ENCODE measurements at places on chromosomes 11 and 22. TPM values are rescaled to one million over a fixed set of nuclear protein-coding genes. Genes with fewer than 3 reads are reported as not detected.
A peak's percentile ranks its signal among the peaks of the same experiment; 100 is the strongest.

- no peaks in the 10 kb centered on the region for H3K4me1 ChIP-seq
- DNase-seq = no peak
- peaks cover 36% of the 10 kb centered on the region for H3K36me3 ChIP-seq
- H3K4me3 ChIP-seq = no peak overlapping the region
- H3K27me3 ChIP-seq = peaks cover 9% of the 10 kb centered on the region
Observed at GRCh38 chr22:29300807-29301601, 5.4 kb upstream of the GAS2L1 start.

GRCh38 chr11:74702383-74703007 is 28.7 kb downstream of the CHRDL2 start:
- H3K27me3 ChIP-seq = peaks cover 12% of the 10 kb centered on the region
- no peaks in the 10 kb centered on the region for H3K36me3 ChIP-seq
- peak; percentile 65 for DNase-seq
- no peak overlapping the region for H3K4me3 ChIP-seq
- H3K27ac ChIP-seq = no peak overlapping the region

DNA sequence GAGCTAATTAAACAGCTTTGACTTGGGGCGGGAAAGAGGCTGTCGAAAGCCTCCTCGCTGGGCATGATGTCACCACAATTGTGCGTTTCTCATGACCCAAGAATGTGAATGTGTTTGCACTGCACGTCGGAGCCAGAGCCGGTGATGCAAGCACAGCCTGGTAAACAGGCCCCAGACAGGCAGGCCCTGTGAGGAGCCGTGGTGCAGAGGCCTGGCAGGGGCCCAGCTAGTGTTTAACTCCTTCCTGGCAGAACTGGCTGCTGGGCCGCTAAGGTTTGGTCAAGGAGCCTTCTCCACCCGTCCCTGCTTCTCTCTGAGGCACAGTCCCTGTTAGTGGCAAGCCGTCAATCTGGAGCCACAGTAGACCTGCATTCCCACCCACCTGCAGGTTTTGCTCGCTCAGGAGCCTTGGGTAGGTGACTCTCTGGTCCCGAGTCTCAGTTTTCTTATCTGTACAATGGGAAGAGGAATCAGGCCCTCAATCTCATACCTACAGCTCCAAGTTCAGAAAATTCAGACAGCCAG is 25.4 kb upstream of the SMTN start:
- DNase-seq = peak; percentile 94
- peaks cover 3% of the 10 kb centered on the region for H3K27me3 ChIP-seq
- peak overlapping the region; percentile 77 for H3K4me3 ChIP-seq
- H3K36me3 ChIP-seq = no peaks in the 10 kb centered on the region
- peak overlapping the region; percentile 89 for H3K27ac ChIP-seq

- H3K27ac ChIP-seq = no peak overlapping the region
- no peaks in the 10 kb centered on the region for H3K36me3 ChIP-seq
- DNase-seq = no peak
- peaks cover 2% of the 10 kb centered on the region for H3K27me3 ChIP-seq
- no peaks in the 10 kb centered on the region for H3K4me1 ChIP-seq
- no peak overlapping the region for H3K4me3 ChIP-seq
Observed at GRCh38 chr11:13834463-13834862, 128.1 kb upstream of the SPON1 start.

DNA sequence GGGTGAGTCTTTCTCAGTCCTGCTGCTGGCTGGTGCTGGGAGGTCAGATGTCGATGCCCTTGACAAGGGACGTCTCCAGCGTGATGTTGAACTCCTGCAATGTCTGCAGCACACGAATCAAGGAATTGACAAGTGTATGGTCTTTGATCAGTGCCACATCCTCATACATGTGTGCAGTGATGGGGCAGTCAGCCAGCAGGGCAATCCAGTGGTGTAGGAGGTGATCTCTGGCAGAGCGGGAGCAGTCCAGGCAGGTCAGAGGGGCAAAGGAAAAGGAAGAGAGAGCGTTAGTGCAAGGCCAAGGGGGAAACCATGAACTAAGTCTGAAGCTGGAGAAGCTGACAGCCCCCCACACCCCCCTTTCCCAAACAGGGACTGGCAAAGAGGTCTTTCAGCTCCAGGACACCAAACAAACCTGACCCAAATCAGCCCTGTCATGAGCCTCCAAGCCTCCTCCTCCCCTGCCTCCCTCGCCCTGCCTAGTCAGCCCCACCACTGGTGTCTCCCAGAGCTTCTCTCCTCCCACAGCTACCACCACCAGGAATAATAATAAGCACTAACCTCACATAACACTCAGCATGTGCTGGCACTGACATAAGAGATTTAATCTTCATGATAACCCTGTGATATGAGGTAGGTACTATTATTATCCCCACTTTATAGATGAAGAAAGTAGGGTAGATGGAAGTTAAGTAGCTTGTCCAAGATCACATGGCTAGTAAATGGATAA is 48.4 kb upstream of the SCUBE2 start:
- H3K4me3 ChIP-seq = no peak overlapping the region
- peaks cover 5% of the 10 kb centered on the region for H3K27me3 ChIP-seq
- peaks cover 63% of the 10 kb centered on the region for H3K36me3 ChIP-seq
- H3K4me1 ChIP-seq = peaks cover 42% of the 10 kb centered on the region
- H3K27ac ChIP-seq = peak overlapping the region; percentile 71
- no peak for DNase-seq

GRCh38 chr11:88428959-88429358 is 91.4 kb upstream of the CTSC start:
- no peaks in the 10 kb centered on the region for H3K4me1 ChIP-seq
- H3K36me3 ChIP-seq = no peaks in the 10 kb centered on the region
- no peak overlapping the region for H3K27ac ChIP-seq

- no peak overlapping the region for H3K27ac ChIP-seq
- H3K27me3 ChIP-seq = 0 out of 2 replicates have a peak, but pooled peaks cover 2% of the 10 kb centered on the region
- H3K4me1 ChIP-seq = no peaks in the 10 kb centered on the region
- no peak overlapping the region for H3K4me3 ChIP-seq
- DNase-seq = no peak
Observed at GRCh38 chr11:116059919-116060318, 555.7 kb upstream of the CADM1 start.

DNA sequence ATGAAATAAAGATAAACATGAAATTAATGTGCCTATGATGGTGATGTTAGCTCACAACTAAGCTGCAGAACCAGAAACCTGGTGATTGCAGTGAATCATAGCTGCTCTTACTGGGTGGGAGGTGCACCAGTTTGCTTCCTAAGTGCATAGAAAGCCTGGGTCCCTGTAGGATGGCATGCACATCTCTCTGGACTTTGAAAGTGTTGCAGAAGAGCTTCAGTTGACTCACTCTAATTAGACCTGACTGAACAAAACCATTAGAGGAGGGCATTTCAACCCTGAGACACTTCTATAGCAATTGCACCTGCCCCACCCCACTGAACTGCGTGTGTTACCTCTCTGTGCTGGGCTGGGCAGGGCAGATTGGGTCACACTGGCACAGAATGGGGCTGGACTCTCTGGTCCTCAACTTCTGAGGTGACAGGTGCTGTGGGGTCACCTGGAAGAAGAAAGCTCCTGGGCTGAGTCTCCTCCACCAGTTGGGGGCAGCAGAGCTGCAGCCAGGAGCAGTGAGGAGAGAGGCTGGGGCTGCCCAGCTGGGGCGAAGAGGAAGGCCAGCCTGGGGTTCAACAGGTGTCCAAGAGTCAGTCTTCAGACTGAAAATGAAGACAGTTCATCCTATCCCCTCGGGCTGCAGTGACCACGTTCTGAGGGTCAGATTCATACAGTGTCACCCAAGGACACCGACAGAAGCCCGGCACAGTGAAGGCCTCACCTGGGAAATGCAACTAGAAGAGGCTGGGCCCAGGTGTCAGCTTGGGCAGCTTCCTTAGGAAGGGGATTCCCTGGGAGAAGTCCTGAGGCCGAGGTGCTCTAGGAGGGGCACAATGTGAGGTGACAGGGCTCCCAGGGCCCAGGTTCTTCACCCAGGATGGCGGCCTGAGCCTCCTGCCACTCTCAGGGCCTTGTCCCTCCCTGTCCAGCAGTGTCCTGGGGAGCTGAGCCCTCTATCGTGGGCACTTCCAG is 58.1 kb downstream of the GGTLC2 start:
- peaks cover 9% of the 10 kb centered on the region for H3K27me3 ChIP-seq
- H3K4me3 ChIP-seq = no peak overlapping the region
- no peaks in the 10 kb centered on the region for H3K36me3 ChIP-seq
- no peak for DNase-seq
- H3K4me1 ChIP-seq = peaks cover 7% of the 10 kb centered on the region

DNA sequence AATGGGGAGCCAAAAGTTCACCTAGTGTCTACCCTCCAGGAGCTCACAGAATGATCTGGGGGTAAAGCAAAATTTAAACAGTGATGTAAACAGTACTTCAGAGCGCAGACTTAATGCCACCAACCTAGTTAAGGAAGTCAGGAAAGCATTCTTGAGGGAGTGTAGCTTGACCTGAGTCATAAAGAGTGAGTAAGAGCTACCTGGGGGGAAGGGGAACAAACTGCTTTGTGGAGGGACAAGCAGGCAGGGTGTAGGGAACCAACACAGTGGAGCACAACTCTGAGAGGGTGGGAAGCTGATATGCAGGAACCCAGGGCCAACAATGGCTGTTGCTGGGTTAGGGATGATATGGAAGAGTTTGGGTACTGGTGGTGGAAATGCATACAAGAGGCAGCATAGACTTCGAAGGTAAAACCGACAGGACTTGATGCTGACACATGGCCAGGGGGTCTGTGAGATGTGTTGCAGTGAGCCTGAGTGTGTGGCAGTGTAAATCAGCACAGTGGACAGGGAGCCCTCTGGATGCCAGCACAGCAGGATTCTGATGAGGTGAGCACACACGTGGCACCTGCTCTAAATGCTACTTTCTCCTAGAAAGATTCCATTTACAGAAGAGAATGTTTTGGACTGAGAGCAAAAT is 58.3 kb upstream of the CYP2D6 start:
- H3K27ac ChIP-seq = peak overlapping the region; percentile 22
- H3K36me3 ChIP-seq = peaks cover 19% of the 10 kb centered on the region
- H3K4me3 ChIP-seq = peak overlapping the region; percentile 57
- H3K27me3 ChIP-seq = no peaks in the 10 kb centered on the region
- peaks cover 45% of the 10 kb centered on the region for H3K4me1 ChIP-seq

GRCh38 chr11:132254906-132255305 is 884.5 kb downstream of the NTM start:
- no peak overlapping the region for H3K27ac ChIP-seq
- H3K36me3 ChIP-seq = peaks cover 9% of the 10 kb centered on the region
- H3K27me3 ChIP-seq = no peaks in the 10 kb centered on the region
- H3K4me1 ChIP-seq = peaks cover 18% of the 10 kb centered on the region
- no peak for DNase-seq

GRCh38 chr11:73542175-73542574 is 55.7 kb downstream of the FAM168A start:
- no peaks in the 10 kb centered on the region for H3K36me3 ChIP-seq
- no peak overlapping the region for H3K4me3 ChIP-seq
- no peaks in the 10 kb centered on the region for H3K27me3 ChIP-seq
- no peak for DNase-seq

DNA sequence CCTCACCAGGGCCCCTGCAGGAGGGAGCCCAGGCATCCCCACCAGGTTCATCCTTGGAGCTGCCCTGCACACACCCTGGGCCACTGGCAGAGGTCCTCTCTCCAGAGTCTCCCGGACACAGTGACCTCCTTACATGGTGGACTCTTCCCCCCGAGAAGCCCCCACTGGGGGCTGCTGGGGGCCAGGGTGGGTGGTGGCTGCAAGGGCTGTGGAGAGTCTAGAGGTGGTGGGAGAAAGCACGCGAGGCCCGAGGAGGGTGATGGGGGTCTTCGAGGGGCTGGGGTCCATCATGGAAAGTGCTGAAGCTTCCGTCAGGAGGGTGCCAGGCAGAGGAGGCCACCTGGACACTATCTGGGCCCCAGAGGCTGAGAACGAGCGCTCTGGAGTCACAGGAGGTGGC is 17.6 kb downstream of the PGA5 start:
- no peaks in the 10 kb centered on the region for H3K36me3 ChIP-seq
- no peaks in the 10 kb centered on the region for H3K27me3 ChIP-seq
- no peak overlapping the region for H3K27ac ChIP-seq
- H3K4me3 ChIP-seq = no peak overlapping the region
- no peak for DNase-seq

GRCh38 chr11:64848826-64849597 is 4.6 kb upstream of the CDC42BPG start:
- H3K27me3 ChIP-seq = peaks cover 18% of the 10 kb centered on the region
- no peak for DNase-seq
- peak overlapping the region; percentile 23 for H3K27ac ChIP-seq
- H3K4me3 ChIP-seq = no peak overlapping the region
- H3K4me1 ChIP-seq = peaks cover 35% of the 10 kb centered on the region

DNA sequence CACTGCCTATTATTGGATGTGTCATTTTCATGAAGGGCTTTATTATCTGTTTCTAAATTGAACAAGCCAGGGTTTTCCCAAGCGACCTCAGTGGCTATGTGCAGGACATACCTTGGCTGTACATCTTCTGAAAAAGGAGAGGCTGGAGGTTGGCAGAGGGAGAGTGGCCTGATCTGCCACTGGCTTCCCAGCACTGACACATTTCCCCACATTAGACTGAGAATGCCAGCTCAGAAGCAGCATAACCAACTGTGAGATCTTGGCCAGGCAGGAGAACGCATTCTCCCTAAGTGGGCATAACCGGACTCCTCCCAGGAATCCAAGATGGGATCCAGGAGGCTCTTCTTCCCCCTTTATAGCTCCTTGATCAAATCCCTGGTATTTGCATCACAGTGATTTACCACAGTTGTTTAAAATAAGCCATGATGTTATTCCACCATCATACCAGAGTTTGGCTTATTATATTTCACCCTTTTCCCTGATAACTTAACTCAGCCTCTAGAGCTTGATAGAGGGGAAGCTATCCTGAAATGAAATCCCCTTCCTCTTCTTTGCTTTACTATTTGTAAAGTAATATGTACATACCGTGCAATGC is 33.8 kb downstream of the AMOTL1 start:
- no peaks in the 10 kb centered on the region for H3K27me3 ChIP-seq
- peaks cover 50% of the 10 kb centered on the region for H3K4me1 ChIP-seq
- no peak overlapping the region for H3K4me3 ChIP-seq

DNA sequence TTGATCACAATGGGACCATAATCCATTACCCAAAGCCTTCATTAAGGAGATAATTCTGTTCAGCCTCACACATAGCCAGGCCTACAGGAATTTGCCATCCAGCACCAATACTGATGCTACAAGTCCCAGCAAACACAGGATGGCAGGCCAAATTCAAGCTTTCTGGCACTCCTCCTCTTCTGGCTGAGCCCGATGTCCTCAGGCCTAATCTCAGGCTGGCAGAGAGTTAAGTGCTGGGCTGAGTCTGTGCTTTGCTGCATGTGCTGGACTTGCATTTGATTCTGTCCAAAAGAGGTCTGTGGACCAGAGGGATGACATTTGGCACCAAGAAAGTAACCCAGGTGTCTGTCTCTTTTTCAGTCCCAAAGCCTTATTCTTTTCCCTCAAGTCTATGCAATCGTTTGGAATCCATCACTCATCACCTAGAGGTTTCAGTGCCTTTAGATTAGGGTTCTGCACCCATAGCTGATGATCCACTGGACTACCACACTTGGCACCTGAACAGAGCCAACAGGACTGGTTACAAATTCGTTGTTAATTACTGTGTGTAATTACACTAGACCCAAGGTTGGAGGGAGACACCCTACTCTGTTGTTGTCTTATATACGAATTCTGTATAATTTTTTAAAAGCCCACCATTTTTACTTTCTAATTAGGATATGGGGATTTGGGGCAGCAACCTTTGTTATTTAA is 19.4 kb upstream of the LIN7C start:
- no peak for DNase-seq
- H3K27ac ChIP-seq = no peak overlapping the region
- no peak overlapping the region for H3K4me3 ChIP-seq

TRIM51 gene
- total RNA-seq = not detected

TEX54 gene
- total RNA-seq = not detected

GRM5 gene
- total RNA-seq = not detected

RFPL2 gene
- not detected for total RNA-seq

OLFML1 gene
- total RNA-seq = not detected

KRTAP5-11 gene
- total RNA-seq = not detected

XKR3 gene
- total RNA-seq = not detected

Data from HFFc6 (cell line).